ENCODE measurements at places on chromosomes 5 and 9. TPM values are rescaled to one million over a fixed set of nuclear protein-coding genes. Genes with fewer than 3 reads are reported as not detected.

DNA sequence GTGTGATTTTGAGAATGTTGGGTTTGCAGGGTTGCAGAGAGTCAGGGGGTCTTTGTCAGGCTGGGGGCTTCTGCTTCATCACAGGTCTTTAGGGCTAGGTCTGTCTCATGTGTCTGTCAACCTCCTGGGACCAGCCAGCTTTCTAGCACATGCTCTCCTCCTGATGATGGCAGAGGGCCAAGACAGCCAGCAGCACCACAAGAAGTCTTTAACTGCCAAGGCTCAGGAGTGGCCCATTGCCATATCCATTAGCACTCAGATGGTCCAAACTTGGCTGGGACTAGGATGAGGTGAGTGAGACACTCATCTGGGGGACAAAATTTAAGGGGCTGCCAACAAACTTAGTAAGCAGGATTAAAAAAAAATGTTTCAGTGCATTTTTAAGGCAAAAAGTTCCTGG, 384.2 kb upstream of the CDH10 start:
- DNase-seq = no peak
- no peaks in the 10 kb centered on the region for H3K36me3 ChIP-seq
- no peaks in the 10 kb centered on the region for H3K27me3 ChIP-seq
- no peak overlapping the region for H3K27ac ChIP-seq

- DNase-seq = no peak
- no peaks in the 10 kb centered on the region for H3K27me3 ChIP-seq
- peaks cover 13% of the 10 kb centered on the region for H3K4me1 ChIP-seq
- H3K36me3 ChIP-seq = no peaks in the 10 kb centered on the region
These were observed 10.8 kb downstream of the SPAAR start for GRCh38 chr9:35920051-35920620.

- no peaks in the 10 kb centered on the region for H3K4me1 ChIP-seq
- no peak for DNase-seq
- no peak overlapping the region for H3K27ac ChIP-seq
These were observed 227.3 kb upstream of the ITGA1 start for GRCh38 chr5:52560366-52560765.

- peak overlapping the region; percentile 77 for H3K27ac ChIP-seq
- no peaks in the 10 kb centered on the region for H3K4me1 ChIP-seq
- H3K4me3 ChIP-seq = no peak overlapping the region
- H3K36me3 ChIP-seq = no peaks in the 10 kb centered on the region
These were observed 138.8 kb upstream of the LIFR start for GRCh38 chr5:38695021-38695958.

DNA sequence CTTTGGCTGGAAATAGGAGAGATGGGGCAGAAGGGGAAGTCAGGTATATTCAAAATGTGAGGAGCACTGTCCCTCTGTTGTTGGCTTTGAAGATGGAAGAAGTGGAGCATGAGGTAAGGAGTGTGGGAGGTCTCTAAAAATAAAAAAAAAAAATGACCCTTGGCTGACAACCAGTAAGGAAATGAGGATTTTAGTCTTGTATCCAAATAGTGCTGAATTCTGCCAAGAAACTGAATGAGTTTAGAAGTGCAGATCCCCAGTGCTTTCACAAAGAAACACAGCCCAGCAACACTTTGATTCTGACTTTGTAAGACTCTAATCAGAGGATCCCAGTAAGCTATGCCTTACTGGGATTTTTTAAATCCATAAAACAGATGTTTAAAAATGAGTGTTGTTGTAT, 367.9 kb downstream of the CYLC2 start:
- no peak overlapping the region for H3K27ac ChIP-seq
- no peaks in the 10 kb centered on the region for H3K27me3 ChIP-seq
- no peak for DNase-seq

ANKRD31 gene
- total RNA-seq = 0.32 TPM

DNA sequence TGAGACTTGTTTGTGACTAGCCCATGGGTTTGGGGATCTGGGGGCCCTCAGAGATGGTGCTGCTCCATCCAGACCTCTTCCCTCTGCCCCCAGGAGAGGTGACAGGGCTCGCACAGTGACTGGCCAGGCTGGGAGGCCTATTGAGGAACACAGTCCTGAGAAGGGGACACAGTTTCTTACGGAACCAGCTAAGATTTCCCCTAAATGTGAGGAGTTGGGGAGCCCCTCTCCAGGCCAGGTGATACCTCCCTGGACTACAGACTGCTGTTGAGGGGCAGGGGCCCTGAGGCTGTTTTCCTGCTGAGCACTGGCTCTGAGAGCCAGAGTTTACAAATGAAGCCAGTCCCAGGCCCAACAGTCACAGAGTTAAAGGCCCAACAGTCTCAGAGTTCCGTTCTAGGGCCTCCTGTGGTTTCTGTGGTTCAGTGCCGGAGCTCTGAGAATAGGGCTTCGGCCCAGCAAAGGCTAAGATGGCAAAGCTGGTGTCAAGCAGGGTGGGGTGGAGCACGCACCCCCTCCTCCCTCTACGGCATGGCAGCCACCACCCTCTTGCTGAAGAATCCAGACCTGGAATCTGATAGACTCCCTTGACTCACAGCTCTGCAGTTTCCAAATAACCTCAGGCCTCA, 1.1 kb upstream of the SEMA4D start:
- no peak overlapping the region for H3K27ac ChIP-seq
- no peaks in the 10 kb centered on the region for H3K27me3 ChIP-seq
- peaks cover 6% of the 10 kb centered on the region for H3K4me1 ChIP-seq
- no peak for DNase-seq
- no peaks in the 10 kb centered on the region for H3K36me3 ChIP-seq

PCDHGB1 gene
- 2.7 TPM for total RNA-seq

GRCh38 chr5:55234121-55234700, 803 bp upstream of the CCNO start:
- peaks cover 2% of the 10 kb centered on the region for H3K27me3 ChIP-seq
- no peaks in the 10 kb centered on the region for H3K36me3 ChIP-seq
- no peak for DNase-seq
- H3K4me3 ChIP-seq = peak overlapping the region; percentile 73
- no peaks in the 10 kb centered on the region for H3K4me1 ChIP-seq

- H3K36me3 ChIP-seq = peaks cover 1% of the 10 kb centered on the region
- no peak overlapping the region for H3K4me3 ChIP-seq
- no peak for DNase-seq
These were observed 75.6 kb downstream of the GAPVD1 start for GRCh38 chr9:125337236-125337635.

GRCh38 chr5:15643731-15644130, 143.8 kb downstream of the FBXL7 start:
- no peaks in the 10 kb centered on the region for H3K36me3 ChIP-seq
- no peak overlapping the region for H3K27ac ChIP-seq
- H3K4me3 ChIP-seq = no peak overlapping the region
- H3K4me1 ChIP-seq = peaks cover 2% of the 10 kb centered on the region
- no peaks in the 10 kb centered on the region for H3K27me3 ChIP-seq

MORN5 gene
- total RNA-seq = not detected

DNA sequence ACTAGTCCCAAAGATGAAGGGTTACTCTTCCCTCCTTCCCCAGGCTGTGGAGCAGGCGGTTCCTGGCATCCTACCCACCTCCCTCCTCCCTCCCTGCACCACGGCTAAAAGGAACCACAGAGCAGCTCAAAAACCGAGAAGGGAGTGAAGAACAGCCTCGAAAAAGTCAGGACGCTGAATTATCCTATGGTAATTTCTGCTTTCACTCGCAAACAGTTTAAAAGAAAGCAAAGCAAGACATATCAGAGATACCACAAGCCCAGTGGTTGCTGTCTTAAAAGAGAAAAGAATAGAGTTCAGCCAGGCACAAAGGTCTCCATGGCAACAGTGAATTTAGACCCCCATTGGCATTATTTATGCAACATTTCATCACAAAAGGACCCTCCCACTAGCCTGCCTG, 315.4 kb downstream of the CTNND2 start:
- no peaks in the 10 kb centered on the region for H3K27me3 ChIP-seq
- no peaks in the 10 kb centered on the region for H3K4me1 ChIP-seq
- no peak for DNase-seq
- H3K36me3 ChIP-seq = no peaks in the 10 kb centered on the region
- no peak overlapping the region for H3K27ac ChIP-seq

DNA sequence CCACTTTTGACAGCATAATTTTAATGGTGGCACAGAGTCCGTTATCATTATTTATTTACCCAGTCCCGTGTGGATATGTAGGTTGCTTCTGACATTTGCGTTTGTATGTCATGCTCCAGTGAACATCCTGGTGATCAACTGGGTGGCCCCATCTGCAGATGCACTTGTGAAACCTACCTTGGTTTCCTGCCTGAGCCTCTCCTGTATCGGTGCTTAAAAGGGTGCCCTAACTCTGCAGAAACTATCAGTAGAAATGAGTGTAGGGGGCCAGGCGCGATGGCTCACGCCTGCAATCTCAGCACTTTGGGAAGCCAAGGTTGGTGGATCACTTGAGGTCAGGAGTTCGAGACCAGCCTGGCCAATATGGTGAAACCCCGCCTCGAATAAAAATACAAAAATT, 92.1 kb upstream of the IER5L start:
- H3K4me3 ChIP-seq = no peak overlapping the region
- H3K27ac ChIP-seq = peak overlapping the region; percentile 0
- no peaks in the 10 kb centered on the region for H3K36me3 ChIP-seq
- DNase-seq = no peak
- H3K4me1 ChIP-seq = no peaks in the 10 kb centered on the region

- H3K4me1 ChIP-seq = no peaks in the 10 kb centered on the region
- H3K4me3 ChIP-seq = no peak overlapping the region
- no peak for DNase-seq
- H3K36me3 ChIP-seq = no peaks in the 10 kb centered on the region
- no peak overlapping the region for H3K27ac ChIP-seq
These were observed 76.4 kb downstream of the PHAX start for GRCh38 chr5:126677121-126677520.

DNA sequence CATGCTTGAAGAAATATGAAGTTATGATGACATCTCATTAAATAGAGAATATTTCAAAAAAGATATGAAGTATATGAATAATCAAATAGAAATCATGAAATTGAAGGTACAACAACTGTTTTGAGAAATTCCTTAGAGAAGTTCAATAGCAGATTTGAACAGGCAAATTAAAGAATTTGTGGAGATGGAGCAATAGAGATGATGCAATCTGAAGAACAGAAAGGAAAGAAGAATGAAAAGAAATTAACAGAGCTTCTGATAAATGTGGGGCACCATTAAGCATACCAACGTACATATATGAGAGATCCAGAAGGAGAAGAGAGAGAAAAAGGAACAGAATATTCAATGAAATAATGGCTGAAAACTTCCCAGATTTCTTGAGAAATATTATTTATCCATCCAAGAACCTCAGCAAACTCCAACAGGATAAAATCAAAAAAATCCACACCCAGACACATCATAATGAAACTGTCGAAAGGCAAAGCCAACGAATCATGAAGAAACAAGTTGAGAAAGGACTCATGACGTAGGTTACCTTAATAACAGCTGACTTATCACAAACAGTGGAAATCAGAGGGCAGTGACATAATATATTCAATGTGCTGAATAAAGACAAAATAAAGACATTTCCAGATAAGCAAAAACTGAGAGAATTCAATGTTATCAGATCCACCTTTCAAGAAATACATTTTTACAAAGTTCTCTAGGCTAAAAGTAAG, 297.2 kb upstream of the TARS1 start:
- H3K4me3 ChIP-seq = no peak overlapping the region
- H3K27ac ChIP-seq = no peak overlapping the region
- DNase-seq = no peak

FBXW5 gene
- total RNA-seq = 183 TPM

SHLD3 gene
- 3.7 TPM for total RNA-seq

ADAMTSL1 gene
- total RNA-seq = 7.5 TPM

SPACA9 gene
- 2.9 TPM for total RNA-seq

GRCh38 chr5:109439590-109439989, 29.8 kb upstream of the PJA2 start:
- H3K4me3 ChIP-seq = no peak overlapping the region
- H3K4me1 ChIP-seq = no peaks in the 10 kb centered on the region
- no peaks in the 10 kb centered on the region for H3K36me3 ChIP-seq
- H3K27ac ChIP-seq = no peak overlapping the region
- no peaks in the 10 kb centered on the region for H3K27me3 ChIP-seq
- DNase-seq = no peak
